ENCODE measurements at places on chromosomes 13 and 19.

GRCh38 chr13:26377038-26377437 lies 123.1 kb downstream of the CDK8 start:
- DNase-seq, result no peak

GRCh38 chr13:47656651-47657050 lies 344.4 kb downstream of the SUCLA2 start:
- DNase-seq, result no peak

GRCh38 chr13:91907398-91907797 lies 509.0 kb downstream of the GPC5 start:
- DNase-seq, result no peak

DNA sequence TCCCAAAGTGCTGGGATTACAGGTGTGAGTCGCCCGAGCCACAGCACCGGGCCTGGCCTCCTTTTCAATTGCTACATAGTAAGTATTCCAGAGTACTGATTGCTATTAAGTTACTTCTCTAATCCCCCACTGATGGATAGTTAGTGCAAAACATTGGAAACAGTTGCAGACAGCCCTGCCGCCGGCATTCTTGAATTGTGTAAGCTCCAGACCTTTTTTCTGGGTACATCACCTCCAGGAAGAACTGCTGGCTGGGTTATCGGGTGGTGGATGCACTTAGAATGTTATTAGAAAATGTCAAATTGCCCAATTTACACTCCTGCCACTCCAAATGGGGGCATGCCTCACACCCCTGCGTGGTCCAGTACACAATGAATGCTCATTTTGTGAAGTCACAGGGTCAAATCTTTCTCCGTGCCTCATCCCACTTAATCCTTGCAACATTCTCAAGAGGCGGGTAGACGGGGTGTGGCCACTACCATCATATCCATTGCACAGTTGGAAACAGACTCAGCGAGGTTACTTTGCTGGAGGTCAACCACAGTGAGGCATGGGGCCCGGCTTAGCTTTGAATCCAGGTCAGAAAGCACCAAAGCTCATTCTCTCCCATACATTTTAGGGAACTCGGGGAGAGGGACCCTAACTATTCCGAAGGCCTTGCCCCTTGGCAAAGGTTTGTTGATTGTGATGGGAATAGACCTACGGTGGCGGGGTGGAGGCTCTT lies 1.0 kb upstream of the KDM4B start:
- no peak for DNase-seq

DNA sequence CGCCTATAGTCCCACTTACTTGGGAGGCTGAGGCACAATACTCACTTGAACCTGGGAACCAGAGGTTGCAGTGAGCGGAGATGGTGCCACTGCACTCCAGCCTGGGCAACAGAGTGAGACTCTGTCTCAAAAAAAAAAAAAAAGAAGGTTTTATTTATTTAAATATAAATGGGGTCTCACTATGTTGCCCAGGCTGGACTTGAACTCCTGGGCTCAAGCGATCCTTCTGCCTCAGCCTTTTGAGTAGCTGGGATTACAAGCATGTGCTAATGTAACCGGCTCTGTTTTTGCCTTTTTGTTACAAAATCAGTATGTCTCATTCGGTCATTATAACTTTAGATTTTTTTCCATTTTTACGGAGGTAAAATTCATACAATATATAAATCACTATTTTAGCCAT lies 24.2 kb downstream of the FBXO27 start:
- DNase-seq, result no peak

DNA sequence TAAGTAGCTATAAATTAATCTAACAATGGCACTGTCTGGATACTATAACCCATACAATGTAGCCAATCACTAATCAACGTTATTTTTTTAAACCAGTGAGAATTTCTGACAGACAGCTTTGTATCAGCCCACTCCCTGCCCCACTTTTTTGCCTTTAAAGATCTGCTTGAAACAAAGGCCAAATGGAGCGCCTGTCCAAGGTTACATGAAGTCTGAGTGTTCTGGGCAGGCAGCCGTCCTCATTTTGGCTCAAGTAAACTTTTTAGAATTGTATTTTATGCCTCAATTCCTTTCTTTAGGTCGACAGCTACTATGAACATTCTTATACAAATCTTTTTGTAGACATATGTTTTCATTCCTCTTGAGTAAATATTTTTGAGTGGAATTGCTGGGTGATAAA lies 6.2 kb downstream of the IFT88 start:
- DNase-seq, result no peak

GRCh38 chr19:19388568-19389555 lies 16.6 kb upstream of the GATAD2A start:
- no peak for DNase-seq

DNA sequence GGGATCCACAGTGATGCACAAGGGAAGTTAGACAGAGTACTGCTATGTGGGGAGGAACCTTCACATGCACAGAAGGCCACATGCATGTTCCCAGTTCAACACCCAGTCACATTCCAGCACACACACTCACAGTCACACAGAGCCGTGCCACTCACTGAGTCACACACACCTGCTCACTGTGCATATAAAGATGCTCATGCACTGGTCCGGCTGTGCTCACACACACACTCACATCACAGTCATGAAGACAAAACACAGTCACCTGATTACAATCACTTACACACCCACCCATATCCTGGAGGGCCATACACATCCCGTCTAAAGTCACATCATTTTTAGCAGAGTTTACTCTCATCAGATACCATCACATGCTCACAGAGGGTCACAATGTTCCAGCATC lies 478 bp downstream of the CLC start:
- no peak for DNase-seq

GRCh38 chr19:4682417-4683200 lies 12.5 kb upstream of the MYDGF start:
- no peak for DNase-seq

DNA sequence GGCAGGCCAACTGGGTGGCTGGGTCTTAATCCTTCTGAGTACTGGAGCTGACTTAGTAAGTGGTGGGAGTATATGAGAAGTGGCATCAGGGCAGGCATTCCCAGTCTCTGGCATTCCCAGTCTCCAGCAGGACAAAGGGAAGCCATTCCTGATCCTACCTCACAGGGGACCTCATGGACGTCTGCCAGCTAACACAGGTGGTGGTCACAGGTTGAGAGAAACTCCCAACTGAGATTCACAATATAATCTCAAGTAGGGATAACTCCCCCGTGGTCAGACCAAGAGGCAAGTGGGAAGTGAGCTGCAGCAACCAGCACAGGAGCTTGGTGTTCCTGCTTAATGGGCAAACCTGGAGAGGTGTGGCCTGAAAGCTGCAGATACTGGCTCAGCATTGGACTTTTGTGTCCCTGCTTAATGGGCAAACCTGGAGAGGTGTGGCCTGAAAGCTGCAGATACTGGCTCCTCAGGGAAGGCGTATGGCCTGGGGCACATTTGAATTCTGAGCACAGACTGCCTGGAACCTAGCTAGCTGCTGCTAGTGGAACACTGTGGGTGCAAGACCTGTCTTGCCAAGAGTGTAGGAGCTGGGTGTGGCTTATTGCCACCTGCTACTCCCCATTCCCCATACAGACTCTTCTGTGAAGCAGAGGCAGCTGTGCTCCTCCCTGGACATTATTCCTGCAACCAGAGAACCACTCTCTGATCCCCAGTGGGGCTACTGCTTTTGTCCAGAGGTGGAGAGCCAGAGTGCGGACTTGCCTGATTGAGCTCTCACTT lies 25.9 kb upstream of the OR10H2 start:
- no peak for DNase-seq

DNA sequence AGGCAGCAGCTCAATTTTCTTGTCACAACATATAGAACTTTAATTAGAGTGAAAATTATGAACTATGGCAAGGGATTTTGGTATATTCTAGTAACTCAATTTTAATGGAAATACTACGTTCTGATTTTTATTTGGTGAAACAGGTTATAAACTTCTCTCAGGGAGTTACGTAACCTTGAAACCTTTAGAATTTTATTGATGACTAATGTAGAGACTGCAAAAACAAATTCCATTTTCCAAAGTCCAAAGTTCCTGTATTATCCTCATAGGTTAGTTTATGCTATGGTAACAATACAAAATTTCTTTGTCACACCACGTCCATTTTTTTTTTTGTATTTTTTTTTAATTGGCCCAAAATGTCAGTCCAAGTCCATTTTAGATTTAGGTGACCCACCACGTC lies 185.7 kb downstream of the KLF5 start:
- no peak for DNase-seq

GRCh38 chr19:1582201-1582600 lies 10.5 kb downstream of the MBD3 start:
- no peak for DNase-seq

- DNase-seq, result no peak
These were observed 24.9 kb upstream of the TPM4 start for GRCh38 chr19:16051254-16052025.
